ENCODE measurements at places on chromosomes 3 and 15.

DNA sequence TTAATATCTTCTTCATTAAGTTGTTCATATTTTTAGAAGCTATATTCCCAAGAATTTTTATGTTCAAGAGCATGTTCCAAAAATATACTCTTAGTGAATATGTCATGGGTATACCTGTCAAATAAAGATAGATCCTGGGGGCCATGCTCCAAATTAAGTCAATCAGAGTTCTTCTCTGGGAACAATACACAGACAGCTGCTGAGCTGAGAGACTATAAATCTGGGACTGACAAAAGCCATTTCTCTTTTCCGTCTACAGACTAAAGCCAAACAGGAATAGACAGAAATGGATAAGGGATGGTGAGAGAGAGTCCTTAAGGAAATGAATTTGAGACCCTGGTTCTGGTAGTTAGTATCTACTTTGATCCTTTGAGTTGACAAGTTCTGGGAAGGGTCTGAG, 465.1 kb upstream of the RASGRP1 start:
- no peak for DNase-seq

DNA sequence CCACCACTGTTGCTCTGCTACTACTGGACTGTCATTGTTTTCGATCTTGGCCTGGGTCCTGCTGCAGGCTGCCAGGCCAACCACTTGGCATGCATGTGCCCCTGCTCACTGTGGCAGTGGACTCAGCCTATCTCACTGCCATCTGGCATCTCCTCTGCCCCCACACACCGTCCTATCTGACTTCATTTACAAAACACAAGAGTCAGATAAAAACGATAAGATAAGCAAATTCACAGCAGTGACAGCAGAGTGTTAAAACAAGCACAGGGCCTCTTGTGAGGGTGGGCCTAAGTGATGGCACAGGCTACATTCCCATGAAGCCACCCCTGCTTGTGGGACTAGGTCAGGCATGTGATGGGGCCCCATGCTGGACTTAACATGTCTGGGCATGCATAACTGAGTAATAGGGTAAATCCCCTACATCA, 68.1 kb downstream of the CRYGS start:
- peak; percentile 96 for DNase-seq

- no peak for DNase-seq
These were observed 26.5 kb downstream of the IGSF10 start for GRCh38 chr3:151434151-151434890.

DNA sequence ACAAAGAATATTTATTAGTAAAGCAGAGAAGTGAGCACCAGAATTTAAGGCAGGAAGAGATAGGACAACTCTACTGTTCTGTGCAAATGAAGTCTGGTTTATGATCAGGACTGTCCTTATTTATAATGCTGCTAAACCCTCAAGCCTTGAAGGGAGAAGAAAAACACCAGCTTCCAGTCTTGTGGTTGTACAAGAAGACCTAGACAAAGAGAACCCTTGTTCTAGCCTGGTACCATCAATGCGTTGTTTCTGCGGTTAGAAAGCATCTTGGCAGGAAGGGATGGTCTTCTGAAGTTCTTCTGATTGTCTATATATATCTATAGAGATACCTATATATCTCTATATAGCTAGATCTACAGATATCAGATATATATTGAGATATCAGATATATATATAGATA, 33.8 kb downstream of the PDCD10 start:
- DNase-seq, result no peak

- DNase-seq, result peak; percentile 77
These were observed 85.5 kb upstream of the FGF12 start for GRCh38 chr3:192812743-192813383.

DNA sequence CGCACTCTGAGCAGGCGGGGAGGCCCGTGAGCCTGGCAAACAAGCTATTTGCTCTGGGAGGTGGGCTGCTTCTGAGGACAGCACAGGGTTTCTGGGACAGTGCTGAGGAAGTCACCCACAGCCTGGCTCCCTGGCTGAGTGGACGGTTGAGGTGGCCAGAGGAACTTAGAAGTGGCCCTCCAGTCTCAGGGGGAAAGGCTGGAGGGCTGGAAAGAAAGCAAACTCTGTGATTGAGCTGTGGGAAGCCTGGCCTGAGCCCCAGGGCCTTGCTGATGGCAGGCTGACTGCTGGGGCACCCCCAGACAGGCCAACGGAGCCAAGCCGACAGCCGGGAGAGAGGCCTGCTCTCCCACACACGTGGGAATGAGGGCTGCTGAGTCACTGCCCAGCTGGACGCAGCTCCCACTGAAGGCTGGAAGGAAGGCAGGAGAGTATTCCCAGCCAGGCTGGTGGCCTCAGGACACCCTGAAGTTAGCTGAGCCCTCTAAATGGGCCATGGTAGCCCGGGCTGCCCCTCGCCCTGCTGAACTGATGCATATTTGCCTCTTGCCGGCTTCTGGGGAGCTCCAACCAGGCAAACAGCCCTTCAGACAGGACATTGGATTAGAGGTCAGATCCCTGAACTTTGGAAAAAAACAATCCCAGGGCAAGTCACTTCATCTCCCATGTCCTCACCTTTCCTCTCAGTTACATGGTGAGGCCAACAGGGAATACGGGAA, 98.0 kb upstream of the TLE3 start:
- DNase-seq, result peak; percentile 77

DNA sequence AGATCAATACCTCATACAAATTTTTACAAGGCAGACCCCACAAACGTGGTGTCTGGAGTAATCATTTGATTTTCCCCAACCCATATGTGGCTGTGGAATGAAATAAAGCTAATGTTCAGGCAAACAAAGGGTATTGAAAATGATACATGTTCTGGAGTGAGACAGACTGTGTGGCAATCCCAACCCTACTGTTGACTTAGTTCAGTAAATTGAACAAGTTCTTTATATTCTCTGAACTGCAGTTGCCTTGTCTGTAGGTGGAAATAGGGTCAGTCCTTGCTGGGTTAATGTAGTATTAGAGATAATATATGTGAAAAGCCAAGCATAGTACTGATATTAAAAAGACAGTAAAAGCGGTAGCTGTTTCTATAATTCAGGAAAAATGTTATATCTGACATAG, 69.0 kb downstream of the GRM7 start:
- DNase-seq, result no peak

DNA sequence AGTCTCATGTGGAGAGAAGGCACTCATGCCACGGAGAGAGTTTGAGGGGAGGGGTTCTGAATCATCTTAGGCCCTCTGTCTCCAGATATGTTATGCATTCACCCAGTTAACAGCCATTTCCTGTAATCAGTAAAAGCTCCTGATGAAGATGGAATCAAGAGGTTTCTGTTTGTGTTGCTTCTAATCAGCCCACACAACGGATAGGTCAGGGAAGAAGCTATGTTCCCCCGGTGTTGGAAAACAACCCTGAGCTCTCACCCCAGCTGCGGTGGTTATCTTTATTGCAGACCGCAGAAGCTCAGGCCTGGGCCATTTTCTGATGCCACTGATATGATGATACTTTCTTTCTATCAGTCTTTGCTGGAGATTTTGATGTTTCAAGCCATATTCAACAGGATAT, 338.5 kb upstream of the ONECUT1 start:
- DNase-seq, result no peak

- DNase-seq, result no peak
These were observed 213.6 kb downstream of the SSR3 start for GRCh38 chr3:156341332-156341731.

DNA sequence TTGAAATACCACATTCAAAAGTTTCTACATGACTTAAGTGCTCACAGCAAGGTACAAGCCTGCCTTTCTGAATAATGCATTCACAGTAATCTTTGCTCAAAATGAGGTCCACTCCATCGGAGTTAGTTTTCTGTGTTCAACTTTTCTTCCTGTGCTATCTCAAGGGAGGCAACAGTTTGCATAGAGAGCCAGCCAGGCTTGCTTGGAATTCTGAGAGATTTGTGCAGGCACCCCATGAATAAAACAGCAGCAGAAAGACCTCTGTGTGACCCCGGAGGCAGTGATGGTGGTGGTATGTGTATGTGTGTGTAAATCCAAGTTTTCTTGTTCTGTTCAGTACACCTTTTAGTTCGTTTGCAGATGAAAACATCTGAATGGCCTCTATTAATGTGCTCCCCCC, 124.0 kb downstream of the ADAMTS9 start:
- no peak for DNase-seq

DNA sequence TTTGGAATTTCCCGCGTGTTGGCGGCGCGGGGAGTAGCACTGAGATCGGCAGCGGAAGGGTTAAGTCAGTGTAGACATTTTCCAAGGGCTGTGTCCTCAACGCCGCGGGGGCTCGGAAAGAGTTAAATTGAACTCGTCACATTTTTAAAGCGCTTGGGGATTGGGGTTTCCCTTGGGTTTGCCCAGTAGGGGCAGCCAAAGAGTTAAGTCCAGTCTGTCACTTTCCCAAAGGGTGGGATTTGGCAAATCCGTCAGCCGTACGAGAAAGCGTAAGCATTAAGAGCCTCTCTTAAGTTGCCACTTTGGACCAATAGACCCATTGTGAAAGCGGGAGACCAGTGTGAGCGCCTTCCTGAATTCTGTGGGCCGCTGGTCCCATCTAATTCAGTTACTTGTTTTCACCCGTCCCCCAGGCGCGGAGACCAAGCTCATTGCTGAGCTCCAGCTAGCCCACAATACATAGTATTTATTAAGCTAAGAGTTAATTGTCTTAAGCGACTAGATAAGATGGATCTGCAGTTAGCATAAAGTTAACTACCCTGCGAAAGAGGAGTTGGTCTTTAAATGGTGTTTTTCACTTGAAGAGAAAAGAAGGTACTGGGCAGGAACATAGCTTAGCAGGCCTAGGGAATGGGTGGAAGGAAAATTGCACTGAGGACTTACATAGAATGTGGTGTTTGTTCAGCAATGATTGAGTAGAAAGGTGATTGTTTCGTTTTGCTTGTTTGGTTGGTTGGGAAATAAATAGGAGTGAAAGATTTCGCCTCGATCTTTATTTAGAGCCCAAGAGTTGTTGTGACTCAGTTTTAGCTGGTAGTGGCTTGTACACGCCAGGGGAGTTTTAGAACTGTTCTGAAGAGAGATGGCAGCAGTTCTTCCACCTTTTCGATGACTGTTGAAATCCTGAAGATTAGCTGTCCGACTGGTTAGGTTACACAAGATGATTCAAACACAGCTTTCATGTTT, 932 bp downstream of the ARL8B start:
- DNase-seq, result peak; percentile 49

DNA sequence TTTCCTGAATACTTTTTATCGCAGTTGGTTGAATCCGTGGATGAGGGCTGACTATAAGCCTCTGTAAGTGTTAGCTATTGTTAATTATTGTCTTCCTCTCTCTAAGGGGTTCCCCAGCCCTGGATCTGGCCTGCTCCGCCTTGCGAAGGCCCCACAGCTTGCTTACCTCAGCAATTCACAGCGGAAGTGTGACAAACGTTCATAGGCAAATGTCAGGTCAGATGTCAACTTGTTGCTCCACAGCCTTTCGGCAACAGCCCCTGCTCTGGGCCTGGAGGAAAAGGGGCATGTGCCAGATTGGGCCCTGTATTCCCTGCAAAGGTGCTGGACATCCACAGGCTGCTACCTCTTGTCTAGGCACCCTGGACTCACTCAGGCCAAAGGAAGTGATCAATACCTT, 25.3 kb upstream of the CELF6 start:
- DNase-seq, result no peak

- peak; percentile 59 for DNase-seq
These were observed 66.4 kb upstream of the NR2E3 start for GRCh38 chr15:71743861-71744382.

DNA sequence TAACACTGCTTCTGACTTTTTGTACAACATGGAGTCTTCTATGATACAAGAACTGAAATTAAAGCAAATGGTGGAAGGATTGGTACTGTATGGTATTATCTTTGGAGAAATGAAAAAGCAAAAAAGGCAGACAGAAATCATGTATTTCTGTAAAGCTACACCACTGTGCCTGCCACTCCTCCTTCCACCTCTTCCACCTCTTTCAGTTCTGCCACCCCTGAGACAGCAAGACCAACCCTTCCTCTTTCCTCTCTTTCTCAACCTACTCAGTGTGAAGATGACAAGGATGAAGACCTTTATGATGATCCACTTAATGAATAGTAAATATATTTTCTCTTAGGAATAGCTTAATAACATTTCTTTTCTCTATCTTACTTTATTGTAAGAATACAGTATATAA, 57.0 kb downstream of the CD200 start:
- DNase-seq, result no peak

GRCh38 chr3:56930706-56931105, 129.0 kb upstream of the ARHGEF3 start:
- DNase-seq, result no peak

GRCh38 chr15:99671926-99672635, 61.2 kb downstream of the LYSMD4 start:
- no peak for DNase-seq

GRCh38 chr3:133662278-133662651, 524 bp upstream of the TOPBP1 start:
- peak; percentile 73 for DNase-seq

GRCh38 chr3:179175358-179175757, 27.2 kb downstream of the PIK3CA start:
- DNase-seq, result no peak

DNA sequence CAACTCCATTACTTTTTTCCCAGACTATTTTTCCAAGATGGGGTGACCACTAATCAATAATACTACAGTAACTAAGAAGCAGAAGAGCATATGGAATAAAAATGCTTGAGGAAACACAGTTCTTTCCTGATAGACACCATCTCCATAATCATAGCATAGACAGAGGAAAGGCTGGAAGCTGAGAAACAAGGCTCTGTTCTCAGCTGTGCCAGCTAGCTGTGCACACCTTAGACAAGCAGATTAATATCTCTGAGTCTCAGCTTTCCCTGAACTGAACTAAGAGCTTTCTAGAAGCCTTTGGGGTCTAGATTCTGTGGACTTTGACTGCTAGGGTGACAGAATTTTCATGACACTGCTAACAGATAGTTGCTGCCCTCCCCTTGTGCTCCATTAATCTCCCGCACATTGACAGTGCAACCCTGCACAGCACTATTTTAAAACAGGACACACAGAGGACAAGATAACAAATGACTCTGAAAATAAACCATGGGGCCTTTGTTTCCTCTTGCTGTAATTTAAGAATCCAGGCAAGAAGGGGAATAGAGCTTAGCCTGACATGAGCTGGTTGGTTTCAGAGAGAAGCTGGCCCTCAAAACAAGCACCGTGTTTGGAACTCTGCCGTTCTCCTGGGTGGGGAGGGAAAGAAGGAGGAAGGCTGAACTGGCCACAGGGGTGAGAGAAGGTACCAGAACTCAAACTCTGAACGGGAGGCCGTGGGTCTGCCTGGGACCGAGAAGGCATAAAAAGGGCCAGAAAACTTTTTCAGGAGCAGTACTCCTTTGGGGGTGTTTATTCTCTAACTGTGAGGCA, 67.4 kb downstream of the ATP13A5 start:
- DNase-seq, result no peak

- DNase-seq, result no peak
These were observed 409.5 kb upstream of the PROK2 start for GRCh38 chr3:72194458-72194857.

Measured in G401 (cell line).